Lung microvascular endothelial cell (primary cell): ENCODE measurements at places on chromosomes 12 and 14. TPM values are rescaled to one million over a fixed set of nuclear protein-coding genes. Genes with fewer than 3 reads are reported as not detected.

ST8SIA1 gene
- total RNA-seq, result under 0.01 and 0.60 TPM in 2 replicates

TMEM63C gene
- 0.44 and 0.79 TPM in 2 replicates for total RNA-seq

GRCh38 chr12:11804130-11804529 is 154.7 kb downstream of the ETV6 start:
- no peak for DNase-seq

DNA sequence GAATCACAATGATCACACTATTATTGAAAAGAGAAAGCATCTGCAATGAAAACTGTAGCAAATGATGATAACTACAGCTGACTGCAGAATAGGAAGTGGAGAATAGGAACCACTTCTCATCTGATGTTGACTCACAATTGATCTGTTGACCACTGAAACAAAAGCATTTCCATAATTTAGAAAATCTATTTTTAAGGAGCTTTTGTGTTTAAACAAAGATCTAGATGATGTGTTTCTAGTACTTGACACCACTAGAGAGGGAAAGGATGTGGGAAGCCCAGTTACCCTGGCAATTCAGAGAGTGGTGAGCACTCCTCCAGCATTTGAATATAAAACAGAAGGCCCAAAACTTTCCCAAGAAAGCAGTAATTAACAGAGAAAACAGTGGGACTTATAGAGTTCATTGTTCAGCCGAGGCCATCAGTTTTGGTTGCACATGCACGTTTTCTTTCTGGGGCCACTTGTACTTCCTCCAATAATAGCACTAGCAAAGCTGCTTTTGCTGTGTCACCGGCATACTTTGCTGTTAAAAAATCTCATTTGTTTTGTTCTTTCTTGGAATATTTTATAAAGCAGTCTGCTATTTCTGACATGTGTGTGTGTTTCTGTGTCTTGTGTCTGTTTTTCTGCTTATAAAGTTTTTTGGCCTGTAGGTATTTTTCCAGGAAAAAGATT is 76.1 kb upstream of the HECTD1 start:
- peak; percentile 71 for DNase-seq

GRCh38 chr12:93456077-93456476 is 11.2 kb upstream of the MRPL42 start:
- no peak for DNase-seq
